Ascending aorta (tissue), 2 donors: ENCODE measurements at places on chromosomes 13 and 19. TPM values are rescaled to one million over a fixed set of nuclear protein-coding genes. Genes with fewer than 3 reads are reported as not detected.

- no peak overlapping the region for H3K27ac ChIP-seq
- no peaks in the 10 kb centered on the region for H3K4me1 ChIP-seq
- no peaks in the 10 kb centered on the region for H3K36me3 ChIP-seq
- no peaks in the 10 kb centered on the region for H3K27me3 ChIP-seq
Observed at GRCh38 chr13:76927955-76928354, 20.4 kb upstream of the ACOD1 start.

Gene IGFL4
- not detected for total RNA-seq

Gene ZFP82
- total RNA-seq = 1.3 TPM

DNA sequence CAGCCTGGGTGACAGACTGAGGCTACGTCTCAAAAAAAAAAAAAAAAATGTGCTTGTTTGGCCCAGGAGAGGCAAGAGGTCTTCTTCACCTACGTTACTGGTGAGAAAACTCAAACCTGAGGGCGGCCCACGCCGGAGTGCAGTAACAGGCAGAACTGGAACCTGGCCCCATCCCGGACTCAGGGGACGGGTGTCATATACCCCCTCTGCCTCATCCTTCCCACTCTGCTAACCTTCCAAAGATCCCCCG lies 414 bp upstream of the ADAT3 start:
- H3K36me3 ChIP-seq = no peaks in the 10 kb centered on the region
- peak overlapping the region; percentile 81 for H3K27ac ChIP-seq
- H3K4me3 ChIP-seq = peak overlapping the region; percentile 73

GRCh38 chr13:97339988-97340749 lies 93.8 kb upstream of the RAP2A start:
- no peaks in the 10 kb centered on the region for H3K27me3 ChIP-seq
- peaks cover 26% of the 10 kb centered on the region for H3K4me1 ChIP-seq
- no peak overlapping the region for H3K4me3 ChIP-seq
- no peak for DNase-seq
